ENCODE measurements at places on chromosomes 3 and 15. TPM values are rescaled to one million over a fixed set of nuclear protein-coding genes. Genes with fewer than 3 reads are reported as not detected.

The IL5RA gene
- 1.1 TPM for total RNA-seq

The GPR160 gene
- total RNA-seq, result 24.9 TPM

The LRRN1 gene
- 1.4 TPM for total RNA-seq

The PPCDC gene
- 16.3 TPM for total RNA-seq

The ISLR2 gene
- total RNA-seq, result 1.1 TPM

The CCR9 gene
- total RNA-seq, result 0.22 TPM

GRCh38 chr3:170563712-170564423 is 22.0 kb downstream of the SLC7A14 start:
- no peaks in the 10 kb centered on the region for H3K36me3 ChIP-seq
- H3K4me3 ChIP-seq, result no peak overlapping the region
- H3K27me3 ChIP-seq, result no peaks in the 10 kb centered on the region
- H3K27ac ChIP-seq, result no peak overlapping the region

GRCh38 chr15:68541743-68542142 is 37.0 kb upstream of the CORO2B start:
- H3K4me3 ChIP-seq, result no peak overlapping the region
- DNase-seq, result no peak
- H3K27me3 ChIP-seq, result no peaks in the 10 kb centered on the region
- H3K36me3 ChIP-seq, result no peaks in the 10 kb centered on the region
- no peaks in the 10 kb centered on the region for H3K4me1 ChIP-seq

GRCh38 chr3:106783231-106783630 is 594.0 kb upstream of the CCDC54 start:
- no peak overlapping the region for H3K4me3 ChIP-seq
- H3K4me1 ChIP-seq, result no peaks in the 10 kb centered on the region
- no peak overlapping the region for H3K27ac ChIP-seq

GRCh38 chr3:62057339-62058047 is 315.9 kb downstream of the FEZF2 start:
- no peaks in the 10 kb centered on the region for H3K4me1 ChIP-seq
- H3K36me3 ChIP-seq, result no peaks in the 10 kb centered on the region
- H3K27ac ChIP-seq, result no peak overlapping the region
- no peak overlapping the region for H3K4me3 ChIP-seq
- no peaks in the 10 kb centered on the region for H3K27me3 ChIP-seq

GRCh38 chr3:183437061-183437460 is 8.6 kb upstream of the MCF2L2 start:
- H3K4me3 ChIP-seq, result no peak overlapping the region
- no peaks in the 10 kb centered on the region for H3K4me1 ChIP-seq
- no peak for DNase-seq
- H3K27me3 ChIP-seq, result no peaks in the 10 kb centered on the region

DNA sequence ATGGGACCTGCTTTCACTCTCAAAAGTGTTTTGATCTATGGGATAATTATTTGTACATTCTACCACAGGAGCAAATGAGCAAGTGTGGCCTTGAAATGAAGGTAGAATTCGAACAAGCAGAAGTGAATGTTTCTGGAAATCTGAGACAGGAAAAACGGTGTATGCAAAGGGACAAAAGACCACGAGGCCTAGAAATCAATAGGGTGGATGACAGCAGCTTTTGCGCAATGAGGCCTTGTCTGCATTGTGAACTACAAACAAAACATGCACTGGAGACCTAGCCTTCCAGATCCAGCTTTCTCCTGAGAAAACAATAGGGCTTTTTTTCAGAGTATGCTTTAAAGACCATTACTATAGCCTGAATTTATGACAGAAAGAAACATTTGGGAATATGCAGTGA is 1137.0 kb downstream of the ROBO2 start:
- no peaks in the 10 kb centered on the region for H3K4me1 ChIP-seq
- no peak for DNase-seq
- no peaks in the 10 kb centered on the region for H3K36me3 ChIP-seq
- no peaks in the 10 kb centered on the region for H3K27me3 ChIP-seq
- H3K27ac ChIP-seq, result no peak overlapping the region
- no peak overlapping the region for H3K4me3 ChIP-seq

DNA sequence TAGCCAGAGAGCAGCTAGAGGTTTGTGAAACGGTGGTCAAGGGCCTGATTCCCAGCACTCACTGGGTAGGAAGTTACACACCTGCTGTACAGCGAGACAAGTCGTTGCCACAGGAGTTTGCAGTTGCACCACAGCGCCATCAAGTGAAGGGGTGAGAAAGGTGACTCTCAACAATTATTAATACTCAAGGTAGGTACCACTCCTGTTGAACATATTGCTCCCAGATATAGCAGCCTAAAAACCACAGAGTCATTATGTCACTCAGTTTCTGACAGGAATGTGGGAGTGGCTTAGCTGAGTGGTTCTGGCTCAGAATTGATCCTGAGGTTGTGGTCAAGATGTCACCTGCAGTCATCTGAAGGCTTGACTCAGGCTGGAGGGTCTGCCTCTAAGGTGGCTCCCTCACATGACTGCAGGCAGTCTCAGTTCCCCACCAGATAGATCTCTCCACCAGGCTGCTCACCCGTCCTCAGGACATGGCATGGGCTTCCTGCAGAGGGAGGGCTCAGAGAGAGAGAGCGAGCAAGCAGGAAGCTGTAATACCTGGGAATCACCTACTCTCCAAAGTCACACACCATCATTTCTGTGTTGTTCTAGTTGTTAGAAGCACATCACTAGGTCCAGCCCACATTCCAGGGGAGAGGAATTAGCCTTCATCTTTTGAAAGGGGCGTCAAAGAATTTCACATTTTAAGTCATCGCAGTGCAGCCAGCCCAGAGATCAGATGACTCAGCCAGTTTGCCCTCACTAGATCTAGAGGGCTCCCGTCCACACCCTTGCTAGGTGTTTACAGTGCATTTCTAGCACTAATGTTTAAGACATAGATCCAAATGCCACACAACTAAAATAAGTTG is 17.0 kb upstream of the ANO10 start:
- no peaks in the 10 kb centered on the region for H3K36me3 ChIP-seq
- no peaks in the 10 kb centered on the region for H3K4me1 ChIP-seq
- H3K4me3 ChIP-seq, result no peak overlapping the region
- no peak overlapping the region for H3K27ac ChIP-seq
- no peak for DNase-seq

DNA sequence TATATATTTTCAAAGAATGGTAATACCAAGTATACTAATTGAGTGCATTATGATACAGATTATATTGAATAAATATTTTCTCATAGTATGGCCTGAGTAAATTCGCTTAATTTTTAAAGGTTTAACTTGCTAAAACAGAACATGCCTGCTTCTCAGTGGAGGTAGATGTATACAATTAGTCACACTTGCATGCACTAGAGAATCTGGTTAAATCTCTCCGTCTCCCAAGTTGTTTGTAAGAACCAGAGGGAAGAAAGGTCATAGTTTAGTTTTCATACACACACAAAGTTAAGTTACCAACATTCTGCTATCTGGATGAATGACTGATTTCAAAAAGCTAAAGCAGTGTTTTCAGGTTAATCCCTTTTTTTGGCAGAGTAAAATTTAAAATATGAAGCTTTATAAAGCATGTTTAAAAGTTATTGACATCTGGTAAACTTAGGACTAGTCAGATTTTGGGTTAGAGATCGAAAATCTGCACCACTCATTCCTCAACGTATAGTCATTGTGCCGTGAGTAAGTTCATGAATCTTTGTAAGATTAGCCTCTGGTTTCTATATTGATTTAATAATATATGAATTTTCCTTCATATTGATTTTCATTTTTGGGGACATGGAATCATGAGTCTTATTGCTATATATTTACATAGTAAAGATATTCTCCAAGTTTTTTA is 117.6 kb upstream of the SAMMSON start:
- peaks cover 7% of the 10 kb centered on the region for H3K4me1 ChIP-seq
- H3K27ac ChIP-seq, result no peak overlapping the region
- H3K27me3 ChIP-seq, result no peaks in the 10 kb centered on the region
- peaks cover 2% of the 10 kb centered on the region for H3K36me3 ChIP-seq

- H3K27me3 ChIP-seq, result no peaks in the 10 kb centered on the region
- no peak for DNase-seq
- no peaks in the 10 kb centered on the region for H3K4me1 ChIP-seq
These were observed 216.5 kb upstream of the PEX5L start for GRCh38 chr3:180253283-180253682.

DNA sequence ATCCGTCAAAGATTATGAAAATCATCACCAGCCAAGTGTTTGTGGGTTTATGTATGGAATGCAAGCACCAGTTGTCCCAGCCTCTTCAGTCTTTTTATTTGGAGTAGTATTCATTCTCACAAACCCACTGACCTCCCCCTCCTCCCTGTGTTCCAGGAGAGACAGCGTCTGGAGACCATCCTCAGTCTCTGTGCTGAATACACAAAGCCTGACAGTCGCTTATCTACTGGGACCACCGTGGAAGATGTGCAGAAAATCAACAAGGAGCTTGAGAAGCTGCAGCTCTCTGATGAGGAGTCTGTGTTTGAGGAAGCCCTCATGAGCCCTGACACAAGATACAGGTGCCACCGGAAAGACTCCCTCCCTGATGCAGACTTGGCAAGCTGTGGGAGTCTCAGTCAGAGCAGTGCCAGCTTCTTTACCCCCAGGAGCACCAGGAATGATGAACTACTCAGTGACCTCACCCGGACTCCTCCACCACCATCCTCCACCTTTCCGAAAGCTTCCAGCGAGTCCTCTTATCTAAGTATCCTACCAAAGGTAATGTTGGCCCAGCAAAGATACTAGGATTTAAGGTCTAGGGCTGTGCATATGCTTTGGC is 54.2 kb downstream of the PHLDB2 start:
- DNase-seq, result no peak
- no peaks in the 10 kb centered on the region for H3K27me3 ChIP-seq
- H3K27ac ChIP-seq, result no peak overlapping the region
- no peaks in the 10 kb centered on the region for H3K36me3 ChIP-seq

DNA sequence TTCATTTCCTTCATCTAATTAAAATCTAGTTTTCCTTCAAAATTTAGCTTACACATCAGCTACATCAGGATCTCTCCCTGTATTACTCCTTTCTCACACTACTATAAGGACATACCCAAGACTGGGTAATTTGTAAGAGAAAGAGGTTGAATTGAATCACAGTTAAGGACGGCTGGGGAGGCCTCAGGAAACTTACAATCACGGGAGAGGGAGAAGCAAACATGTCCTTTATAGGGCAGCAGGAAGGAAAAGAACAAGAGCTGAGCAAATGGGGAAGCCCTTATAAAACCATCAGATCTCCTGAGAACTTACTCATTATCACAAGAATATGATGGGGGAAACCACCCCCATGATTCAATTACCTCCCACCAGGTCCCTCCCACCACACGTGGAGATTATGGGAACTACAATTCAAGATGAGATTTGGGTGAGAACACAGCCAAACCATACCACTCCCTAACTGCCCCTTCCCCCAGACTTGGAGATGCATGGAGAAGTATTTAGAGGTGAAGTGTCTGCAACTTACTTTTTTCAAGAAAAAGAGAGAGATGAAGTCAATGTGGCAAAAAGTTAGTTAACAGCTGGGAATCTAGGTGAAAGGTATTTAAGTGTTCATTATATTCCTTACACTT is 21.3 kb downstream of the PRTG start:
- no peaks in the 10 kb centered on the region for H3K36me3 ChIP-seq
- no peak overlapping the region for H3K27ac ChIP-seq
- H3K4me3 ChIP-seq, result no peak overlapping the region
- no peaks in the 10 kb centered on the region for H3K27me3 ChIP-seq
- DNase-seq, result no peak

GRCh38 chr3:150300852-150301517 is 107.1 kb upstream of the TSC22D2 start:
- DNase-seq, result no peak
- no peak overlapping the region for H3K4me3 ChIP-seq
- H3K27ac ChIP-seq, result no peak overlapping the region

DNA sequence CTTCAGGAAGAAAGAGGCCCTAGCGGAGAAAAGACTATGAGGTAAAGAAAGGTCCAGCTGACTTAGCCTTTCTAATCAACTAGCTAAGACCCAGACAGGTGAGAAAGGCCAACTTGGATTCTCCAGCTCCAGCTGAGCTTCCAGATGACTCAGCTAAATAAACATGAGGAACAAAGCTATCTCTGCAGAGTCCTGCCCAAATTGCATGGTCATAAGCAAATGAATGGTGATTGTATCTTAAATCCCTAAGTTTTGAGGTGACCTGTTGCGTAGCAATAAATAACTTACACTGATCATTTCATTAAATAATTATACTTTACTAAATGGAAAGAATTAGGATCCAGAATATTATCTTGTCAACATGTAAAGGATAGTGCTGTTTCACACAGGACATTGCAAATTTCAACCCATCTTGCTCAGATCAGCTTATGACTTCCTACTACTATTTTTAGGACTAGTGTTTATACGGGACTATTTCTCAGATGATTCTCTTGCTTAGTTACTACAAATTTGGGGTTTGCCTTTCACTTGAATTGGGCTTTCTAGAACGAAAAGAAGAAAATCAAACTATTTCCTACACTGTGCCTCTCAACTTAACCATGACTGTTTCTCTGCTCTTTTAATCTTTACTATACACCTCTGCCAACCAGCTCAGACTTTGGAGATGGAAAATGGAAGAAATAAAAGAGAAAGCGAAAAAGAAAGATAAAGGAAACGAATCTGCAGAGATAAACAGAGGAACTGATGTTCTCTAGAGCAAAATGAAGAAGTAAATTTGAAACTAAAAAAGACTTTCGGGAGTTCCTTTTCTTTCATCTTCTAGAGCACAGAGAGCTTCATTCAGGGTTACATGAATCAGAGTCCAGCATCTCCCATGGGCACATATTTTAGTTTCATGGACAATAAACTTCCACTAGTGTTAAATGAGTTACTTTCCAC is 6.6 kb upstream of the ADGRG7 start:
- DNase-seq, result no peak
- H3K36me3 ChIP-seq, result no peaks in the 10 kb centered on the region
- H3K27me3 ChIP-seq, result no peaks in the 10 kb centered on the region
- peaks cover 2% of the 10 kb centered on the region for H3K4me1 ChIP-seq
- no peak overlapping the region for H3K27ac ChIP-seq
- no peak overlapping the region for H3K4me3 ChIP-seq

GRCh38 chr3:49769286-49769915 is 16.9 kb downstream of the IP6K1 start:
- H3K27ac ChIP-seq, result no peak overlapping the region
- H3K4me1 ChIP-seq, result no peaks in the 10 kb centered on the region
- no peak for DNase-seq
- H3K4me3 ChIP-seq, result no peak overlapping the region
- no peaks in the 10 kb centered on the region for H3K27me3 ChIP-seq

- H3K27me3 ChIP-seq, result no peaks in the 10 kb centered on the region
- no peak overlapping the region for H3K4me3 ChIP-seq
- H3K4me1 ChIP-seq, result no peaks in the 10 kb centered on the region
- no peak overlapping the region for H3K27ac ChIP-seq
These were observed 42.8 kb downstream of the POMGNT2 start for GRCh38 chr3:43063114-43063513.

GRCh38 chr3:33936921-33937525 is 138.6 kb downstream of the PDCD6IP start:
- H3K4me3 ChIP-seq, result no peak overlapping the region
- H3K27me3 ChIP-seq, result no peaks in the 10 kb centered on the region
- DNase-seq, result no peak
- no peak overlapping the region for H3K27ac ChIP-seq
- no peaks in the 10 kb centered on the region for H3K36me3 ChIP-seq
- no peaks in the 10 kb centered on the region for H3K4me1 ChIP-seq
